T-cell (primary cell): ENCODE measurements at places on chromosomes 2 and 18.

- no peak for DNase-seq
- no peaks in the 10 kb centered on the region for H3K36me3 ChIP-seq
- no peak overlapping the region for H3K27ac ChIP-seq
- no peaks in the 10 kb centered on the region for H3K27me3 ChIP-seq
Observed at GRCh38 chr2:72024451-72025175, 123.0 kb downstream of the CYP26B1 start.

DNA sequence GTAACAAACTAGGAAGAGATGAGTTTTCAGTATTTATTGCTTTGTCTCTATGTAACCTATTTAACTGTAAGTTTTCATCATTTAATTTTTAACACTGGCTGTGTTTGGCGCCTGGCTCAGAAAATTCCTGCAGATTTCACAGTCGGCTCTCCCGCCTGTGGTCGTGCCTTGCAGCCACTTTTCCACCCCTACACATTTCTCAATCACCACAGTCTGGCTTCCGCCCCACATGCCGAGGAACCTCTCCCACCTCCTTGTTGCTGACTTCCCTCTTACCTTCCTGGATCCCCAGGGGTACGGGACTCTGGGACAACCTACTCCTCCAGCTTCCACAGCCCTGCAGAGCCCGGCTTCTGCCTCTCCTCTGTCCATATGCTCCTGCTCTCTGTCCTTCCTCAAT is 41.6 kb upstream of the MGAT4A start:
- peaks cover 54% of the 10 kb centered on the region for H3K4me1 ChIP-seq
- H3K27ac ChIP-seq: peak overlapping the region; percentile 95
- H3K36me3 ChIP-seq: no peaks in the 10 kb centered on the region
- peak overlapping the region; percentile 62 for H3K4me3 ChIP-seq
- H3K27me3 ChIP-seq: no peaks in the 10 kb centered on the region

- H3K4me1 ChIP-seq: peaks cover 10% of the 10 kb centered on the region
- H3K4me3 ChIP-seq: no peak overlapping the region
- no peak overlapping the region for H3K27ac ChIP-seq
- H3K36me3 ChIP-seq: no peaks in the 10 kb centered on the region
- H3K27me3 ChIP-seq: no peaks in the 10 kb centered on the region
Observed at GRCh38 chr2:64274399-64275173, 130.4 kb upstream of the PELI1 start.

- H3K27me3 ChIP-seq: no peaks in the 10 kb centered on the region
- DNase-seq: no peak
- no peaks in the 10 kb centered on the region for H3K4me1 ChIP-seq
- H3K36me3 ChIP-seq: no peaks in the 10 kb centered on the region
Observed at GRCh38 chr18:75582406-75582821, 154.9 kb upstream of the SMIM21 start.

DNA sequence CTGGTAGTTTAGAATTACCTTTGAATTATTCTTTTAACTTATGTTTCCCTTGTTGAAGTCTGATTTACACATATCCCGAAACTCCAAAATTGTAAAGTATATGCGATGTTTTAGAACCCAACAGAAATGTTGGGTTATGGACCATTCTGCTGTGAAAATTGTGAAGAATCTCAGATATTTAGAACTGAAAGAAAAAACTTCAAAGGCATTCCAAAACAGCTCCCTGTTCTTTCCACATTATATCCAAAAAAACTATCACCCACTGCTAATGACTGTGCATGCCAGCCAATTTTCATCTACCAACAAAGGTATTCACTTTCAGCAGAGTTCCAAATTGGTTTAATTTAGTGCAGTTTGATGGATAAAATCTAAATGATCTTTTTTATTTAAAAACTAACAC is 21.5 kb upstream of the PDE1A start:
- no peak for DNase-seq
- no peak overlapping the region for H3K27ac ChIP-seq
- H3K36me3 ChIP-seq: no peaks in the 10 kb centered on the region
- H3K4me3 ChIP-seq: no peak overlapping the region
- H3K4me1 ChIP-seq: no peaks in the 10 kb centered on the region

DNA sequence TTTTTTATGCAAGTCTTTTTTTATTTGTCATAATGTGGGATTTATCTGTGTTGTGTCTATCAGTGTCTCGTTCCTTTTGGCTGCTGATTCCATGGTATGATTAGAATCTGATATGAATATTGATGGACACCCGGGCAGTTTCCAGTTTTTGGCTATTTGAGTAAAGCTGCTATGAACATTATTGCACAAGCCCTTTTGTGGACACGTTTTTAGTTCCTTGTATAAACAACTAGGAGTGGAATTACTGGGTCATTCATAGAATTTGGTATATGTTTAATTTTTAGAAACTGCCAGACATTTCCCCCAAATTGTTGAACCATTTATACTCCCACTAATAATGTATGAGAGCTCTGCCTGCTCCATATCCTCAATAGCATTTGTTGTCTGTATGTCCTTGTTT is 26.6 kb downstream of the HK2 start:
- DNase-seq: no peak
- H3K36me3 ChIP-seq: no peaks in the 10 kb centered on the region
- no peaks in the 10 kb centered on the region for H3K27me3 ChIP-seq
- H3K4me1 ChIP-seq: no peaks in the 10 kb centered on the region
- H3K4me3 ChIP-seq: no peak overlapping the region
- no peak overlapping the region for H3K27ac ChIP-seq

DNA sequence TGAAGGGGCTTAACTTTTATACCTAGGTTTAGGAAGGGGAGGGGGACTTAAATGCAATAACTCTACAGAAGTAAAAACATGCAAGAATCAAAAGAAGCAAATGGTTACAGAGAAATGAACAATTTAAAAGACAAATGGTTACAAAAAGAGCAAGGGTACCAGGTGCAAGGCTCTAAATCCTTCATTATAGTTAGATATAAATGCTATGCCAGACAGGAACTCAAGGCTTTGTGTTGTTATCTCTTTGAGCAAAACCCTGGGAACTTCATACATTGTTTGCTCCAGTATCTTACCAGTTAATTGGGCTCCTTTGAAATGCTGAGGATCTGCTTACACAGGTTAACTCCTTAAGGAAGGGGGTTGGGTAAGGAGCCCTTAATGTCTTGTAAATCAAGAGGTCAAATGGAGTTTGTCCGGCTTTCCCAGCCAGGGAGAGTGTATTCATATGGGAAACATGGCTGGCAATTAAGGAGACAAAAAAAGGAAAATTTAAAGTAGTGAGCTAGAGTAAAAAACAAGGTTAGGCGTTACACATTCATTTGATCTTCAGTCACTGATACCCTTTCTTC is 347.5 kb downstream of the CELF4 start:
- no peak overlapping the region for H3K4me3 ChIP-seq
- DNase-seq: no peak
- H3K36me3 ChIP-seq: no peaks in the 10 kb centered on the region
- H3K27ac ChIP-seq: no peak overlapping the region

DNA sequence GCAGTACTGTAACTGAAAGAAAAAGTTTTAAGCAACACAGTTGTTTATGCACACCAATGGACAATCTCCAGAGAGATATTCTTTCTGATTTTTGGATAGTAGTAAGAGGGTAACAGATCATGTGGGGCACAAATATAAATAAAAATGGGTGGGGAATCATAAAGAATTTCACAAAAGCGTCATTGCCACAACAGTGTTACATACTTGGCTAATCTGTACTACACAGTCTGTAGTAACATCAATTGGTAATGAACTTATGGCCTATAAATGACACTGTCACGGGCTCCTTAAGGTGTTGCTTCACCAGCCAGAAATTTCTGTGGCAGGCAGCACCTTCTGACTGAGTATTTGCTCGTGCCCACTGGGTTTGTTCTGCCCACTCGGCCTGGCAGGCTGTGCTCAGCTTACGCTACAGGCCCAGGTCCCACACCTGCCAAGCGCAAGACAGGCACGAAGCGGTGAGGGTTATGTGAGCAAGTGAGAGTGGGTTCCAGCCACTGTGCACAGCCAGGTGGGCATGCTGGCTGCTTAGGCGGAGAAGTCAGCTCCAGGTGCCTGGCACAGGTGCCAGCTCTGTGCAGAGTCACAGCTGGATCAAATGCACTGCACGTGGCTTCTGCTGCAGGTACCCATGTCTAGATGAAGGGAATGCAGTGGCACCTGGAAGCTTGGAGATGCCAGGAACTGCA is 532.5 kb upstream of the SLC39A10 start:
- DNase-seq: no peak
- no peaks in the 10 kb centered on the region for H3K36me3 ChIP-seq
- H3K4me3 ChIP-seq: no peak overlapping the region
- H3K27me3 ChIP-seq: no peaks in the 10 kb centered on the region

DNA sequence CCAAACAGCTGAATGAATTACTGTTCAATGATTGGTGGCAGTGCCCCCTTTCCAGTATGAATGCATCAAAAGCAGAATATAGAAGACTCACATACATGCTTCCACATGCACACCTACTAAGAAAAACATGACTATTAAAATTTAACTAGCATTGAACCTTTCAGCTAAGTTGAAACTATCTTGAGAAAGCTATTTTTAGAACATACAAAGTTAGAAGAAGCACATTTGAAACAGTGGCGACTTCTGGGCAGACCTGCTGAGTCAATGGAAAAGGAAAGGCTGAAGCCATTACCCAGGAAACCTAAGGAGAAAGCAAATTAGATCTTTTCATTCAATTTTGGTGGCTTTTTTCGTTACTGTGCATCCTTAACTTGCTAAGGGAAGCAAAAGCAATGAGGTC is 55.9 kb downstream of the PLA2R1 start:
- DNase-seq: no peak
- H3K4me3 ChIP-seq: no peak overlapping the region
- H3K36me3 ChIP-seq: no peaks in the 10 kb centered on the region
- H3K27ac ChIP-seq: no peak overlapping the region
- H3K27me3 ChIP-seq: no peaks in the 10 kb centered on the region

DNA sequence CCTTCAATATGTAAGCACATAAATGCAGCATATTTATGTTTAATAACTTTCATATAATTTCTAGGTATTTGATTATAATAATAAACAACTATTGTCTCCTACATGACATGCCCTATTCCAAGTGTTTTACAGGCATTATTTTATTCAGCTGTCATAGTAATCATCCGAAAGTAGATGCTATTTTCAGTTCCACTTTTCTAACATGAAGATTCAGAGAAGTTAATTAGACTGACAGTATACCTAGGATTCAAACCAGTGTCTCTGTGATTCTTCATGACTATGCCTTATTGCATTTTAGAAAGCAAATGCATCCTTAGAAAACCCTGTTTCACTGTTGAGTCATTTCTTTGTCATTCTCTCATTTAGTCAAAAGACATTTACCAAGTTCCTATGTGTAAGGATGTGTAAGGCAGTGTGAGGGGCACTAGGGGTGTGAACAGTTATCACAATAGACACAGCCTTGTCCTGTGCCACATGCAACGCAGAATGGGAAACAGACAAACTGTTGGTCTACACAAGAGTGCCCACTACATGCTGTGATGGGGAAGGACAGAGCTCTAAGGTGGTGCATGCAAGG is 79.8 kb downstream of the DTNA start:
- no peak overlapping the region for H3K4me3 ChIP-seq
- no peaks in the 10 kb centered on the region for H3K27me3 ChIP-seq
- DNase-seq: no peak
- no peak overlapping the region for H3K27ac ChIP-seq
- no peaks in the 10 kb centered on the region for H3K36me3 ChIP-seq
- H3K4me1 ChIP-seq: no peaks in the 10 kb centered on the region

GRCh38 chr2:186540941-186541340 is 48.9 kb upstream of the ITGAV start:
- H3K4me3 ChIP-seq: no peak overlapping the region
- H3K4me1 ChIP-seq: no peaks in the 10 kb centered on the region
- H3K36me3 ChIP-seq: no peaks in the 10 kb centered on the region
- H3K27ac ChIP-seq: no peak overlapping the region
- no peak for DNase-seq

GRCh38 chr2:37394796-37395555 is 50.5 kb downstream of the QPCT start:
- no peaks in the 10 kb centered on the region for H3K36me3 ChIP-seq
- no peaks in the 10 kb centered on the region for H3K27me3 ChIP-seq
- H3K4me1 ChIP-seq: peaks cover 12% of the 10 kb centered on the region
- no peak overlapping the region for H3K4me3 ChIP-seq
- no peak overlapping the region for H3K27ac ChIP-seq

- no peak for DNase-seq
- peaks cover 9% of the 10 kb centered on the region for H3K4me1 ChIP-seq
- H3K27me3 ChIP-seq: no peaks in the 10 kb centered on the region
- H3K4me3 ChIP-seq: peak overlapping the region; percentile 95
- H3K36me3 ChIP-seq: no peaks in the 10 kb centered on the region
- H3K27ac ChIP-seq: peak overlapping the region; percentile 47
Observed at GRCh38 chr2:32166115-32166574, 481 bp downstream of the SLC30A6 start.

- H3K27me3 ChIP-seq: no peaks in the 10 kb centered on the region
- DNase-seq: no peak
- H3K27ac ChIP-seq: peak overlapping the region; percentile 7
- no peak overlapping the region for H3K4me3 ChIP-seq
Observed at GRCh38 chr2:12302140-12302539, 414.6 kb upstream of the TRIB2 start.

DNA sequence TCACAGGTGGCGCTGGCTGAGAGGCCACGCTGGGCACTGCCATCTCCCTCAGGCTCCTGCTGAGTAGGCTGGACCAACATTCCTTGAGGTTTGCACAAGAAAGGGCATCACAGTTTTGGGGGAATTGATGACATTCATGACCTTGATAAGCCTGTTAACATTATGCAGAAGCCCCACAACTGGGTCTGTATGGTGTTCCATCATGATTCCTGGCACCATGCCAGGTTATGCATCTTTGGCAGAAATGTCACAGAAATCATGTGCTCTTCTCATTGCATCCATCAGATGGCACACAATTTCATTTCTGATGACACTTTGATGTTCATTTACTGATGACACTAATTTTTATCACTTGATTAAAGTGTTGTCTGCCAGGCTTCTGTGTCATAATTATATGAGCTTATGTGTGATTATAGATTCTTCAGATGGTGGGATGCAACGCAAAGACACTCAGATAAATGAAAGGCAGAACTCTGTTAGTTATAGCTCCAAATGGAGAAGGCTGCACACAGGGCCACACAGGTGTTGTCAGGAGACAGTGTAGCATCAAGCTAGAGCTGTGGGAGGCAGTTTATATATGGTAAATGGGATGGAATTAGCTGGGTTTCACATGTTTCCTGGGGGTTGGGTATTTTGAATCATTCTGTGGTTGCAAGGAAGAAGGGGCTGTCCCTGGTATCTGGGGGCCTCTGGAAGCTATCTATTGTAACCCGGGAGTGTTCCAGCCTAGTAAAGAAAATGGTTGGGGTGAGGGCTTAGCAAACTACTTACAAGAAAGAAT is 191.3 kb downstream of the SLC39A10 start:
- no peaks in the 10 kb centered on the region for H3K36me3 ChIP-seq
- DNase-seq: no peak
- no peak overlapping the region for H3K4me3 ChIP-seq
- no peaks in the 10 kb centered on the region for H3K4me1 ChIP-seq
- H3K27me3 ChIP-seq: no peaks in the 10 kb centered on the region
- no peak overlapping the region for H3K27ac ChIP-seq

- no peak overlapping the region for H3K27ac ChIP-seq
- DNase-seq: no peak
- no peaks in the 10 kb centered on the region for H3K27me3 ChIP-seq
- H3K4me1 ChIP-seq: peaks cover 14% of the 10 kb centered on the region
- H3K36me3 ChIP-seq: no peaks in the 10 kb centered on the region
Observed at GRCh38 chr2:201777043-201777442, 3.7 kb downstream of the ALS2 start.
